ENCODE measurements at places on chromosomes 6 and 20.
A peak's percentile ranks its signal among the peaks of the same experiment; 100 is the strongest.

GRCh38 chr6:42889815-42890214 lies 10.4 kb downstream of the RPL7L1 start:
- peak; percentile 58 for DNase-seq

GRCh38 chr6:103326760-103327757 lies 1532.7 kb downstream of the HACE1 start:
- DNase-seq = no peak

GRCh38 chr6:20402092-20402341 lies 338 bp downstream of the E2F3 start:
- DNase-seq = peak; percentile 33

- DNase-seq = no peak
Observed at GRCh38 chr6:170030284-170030815, 260.5 kb downstream of the DLL1 start.

- no peak for DNase-seq
Observed at GRCh38 chr20:63316502-63316921, 23.5 kb downstream of the COL20A1 start.

DNA sequence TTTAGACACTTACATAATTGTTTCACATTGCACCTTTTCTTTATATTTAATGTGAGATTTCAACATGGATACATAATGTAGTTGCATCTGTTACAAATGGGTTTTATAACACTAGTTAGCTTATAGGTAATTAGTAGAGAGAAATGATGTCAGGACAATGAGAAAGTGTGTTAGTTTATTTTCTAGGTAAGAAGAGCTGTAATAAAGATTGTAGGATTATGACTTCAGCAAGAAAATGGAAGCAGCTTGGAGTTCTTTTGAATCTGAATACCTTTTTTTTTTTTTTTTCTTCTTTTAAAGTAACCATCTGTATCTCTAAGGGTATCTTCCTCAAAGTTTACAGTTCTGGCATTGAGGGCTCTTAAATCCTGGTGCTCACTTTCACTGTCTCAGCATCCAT lies 35.3 kb downstream of the CD2AP start:
- DNase-seq = no peak

DNA sequence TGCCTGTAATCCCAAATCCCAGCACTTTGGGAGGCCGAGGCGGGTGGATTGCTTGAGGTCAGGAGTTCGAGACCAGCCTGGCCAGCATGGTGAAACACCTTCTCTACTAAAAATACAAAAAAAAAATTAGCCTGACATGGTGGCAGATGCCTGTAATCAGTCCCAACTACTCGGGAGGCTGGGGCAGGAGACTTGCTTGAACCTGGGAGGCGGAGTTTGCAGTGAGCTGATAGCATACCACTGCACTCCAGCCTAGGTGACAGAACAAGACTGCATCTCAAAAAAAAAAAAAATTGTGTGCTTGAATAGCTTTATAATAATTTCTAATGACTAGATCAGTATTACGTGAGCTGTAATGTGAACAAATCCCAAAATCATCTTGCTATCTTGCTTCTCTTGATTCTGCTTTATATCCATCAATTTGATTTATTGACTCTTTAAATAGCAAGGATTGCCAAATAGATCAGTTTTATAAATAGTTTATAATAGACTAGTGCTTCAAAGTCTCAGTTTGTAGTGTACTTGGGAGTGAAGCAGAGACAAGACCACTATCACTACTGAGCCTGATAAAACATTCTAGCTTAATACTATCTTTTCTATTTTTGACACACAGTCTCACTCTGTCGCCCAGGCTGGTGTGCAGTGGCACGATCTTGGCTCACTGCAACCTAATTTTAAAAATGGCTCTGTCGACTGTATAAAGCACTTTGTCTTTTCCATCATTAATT lies 7.1 kb downstream of the AMD1 start:
- no peak for DNase-seq

DNA sequence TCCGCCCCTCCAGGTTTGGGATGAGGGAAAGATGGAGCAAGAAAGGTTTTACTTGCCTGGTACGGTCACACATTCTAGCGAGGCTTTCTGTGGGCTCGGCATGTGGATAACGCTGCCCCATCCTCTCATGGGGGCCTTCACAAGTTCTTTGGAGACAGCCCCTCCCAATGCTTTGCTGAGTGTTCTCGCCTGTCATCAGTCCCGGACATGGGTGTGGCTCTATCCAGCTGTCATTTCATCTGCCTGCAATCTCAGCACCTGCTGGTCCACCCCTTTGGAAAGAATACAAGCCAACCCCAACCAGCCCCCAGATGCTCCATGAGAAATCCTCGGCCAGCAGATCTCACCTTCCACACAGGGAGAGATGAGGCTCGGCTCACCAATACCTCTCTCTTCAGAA lies 30.3 kb upstream of the MDGA1 start:
- DNase-seq = no peak

- no peak for DNase-seq
Observed at GRCh38 chr6:156658966-156659821, 118.0 kb upstream of the ARID1B start.

- no peak for DNase-seq
Observed at GRCh38 chr6:107732461-107732860, 91.7 kb downstream of the SCML4 start.

- peak; percentile 29 for DNase-seq
Observed at GRCh38 chr6:149925974-149926777, 3.3 kb upstream of the RAET1G start.

DNA sequence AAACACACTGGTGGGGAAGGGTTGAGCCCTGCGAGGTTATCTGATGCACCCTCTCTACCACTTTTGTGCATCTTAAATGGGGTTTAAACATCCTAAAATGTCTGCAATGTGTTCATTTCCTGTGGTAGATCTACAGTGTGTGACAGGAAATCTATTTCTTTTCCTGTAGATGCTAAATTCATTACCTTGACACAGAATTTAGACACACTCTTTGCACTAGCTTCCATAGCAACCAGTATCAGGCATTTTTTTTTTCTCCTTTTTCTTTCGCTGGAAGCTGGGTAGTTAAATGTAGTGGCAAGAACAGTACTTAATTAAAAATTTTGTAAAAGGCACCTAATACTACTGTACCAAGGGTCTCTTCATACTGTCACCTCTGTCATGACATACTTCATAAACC lies 141.1 kb downstream of the RFPL4B start:
- DNase-seq = no peak

GRCh38 chr6:1801401-1801800 lies 191.7 kb downstream of the FOXC1 start:
- DNase-seq = no peak

- DNase-seq = no peak
Observed at GRCh38 chr6:139062932-139063646, 34.5 kb downstream of the ABRACL start.

DNA sequence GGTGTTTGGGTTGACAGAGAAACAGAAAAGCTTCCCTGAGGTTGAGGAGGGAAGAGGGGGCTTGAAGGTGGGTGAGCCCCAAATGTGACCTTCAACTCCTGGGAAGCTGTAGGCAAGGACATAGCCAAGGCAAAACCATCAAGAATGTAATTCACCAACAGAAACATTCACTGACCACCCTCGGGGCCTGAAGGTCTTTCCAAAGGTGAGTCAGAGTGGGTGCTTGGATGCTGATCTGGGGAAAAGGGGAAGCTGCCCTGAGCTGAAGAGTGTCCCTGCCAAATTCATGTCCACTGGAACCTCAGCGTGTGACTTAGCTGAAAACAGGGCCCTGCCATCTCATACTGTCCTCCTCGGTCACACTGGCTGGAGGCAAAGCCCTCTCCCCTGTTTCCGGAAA lies 234.2 kb upstream of the SULF2 start:
- DNase-seq = no peak

DNA sequence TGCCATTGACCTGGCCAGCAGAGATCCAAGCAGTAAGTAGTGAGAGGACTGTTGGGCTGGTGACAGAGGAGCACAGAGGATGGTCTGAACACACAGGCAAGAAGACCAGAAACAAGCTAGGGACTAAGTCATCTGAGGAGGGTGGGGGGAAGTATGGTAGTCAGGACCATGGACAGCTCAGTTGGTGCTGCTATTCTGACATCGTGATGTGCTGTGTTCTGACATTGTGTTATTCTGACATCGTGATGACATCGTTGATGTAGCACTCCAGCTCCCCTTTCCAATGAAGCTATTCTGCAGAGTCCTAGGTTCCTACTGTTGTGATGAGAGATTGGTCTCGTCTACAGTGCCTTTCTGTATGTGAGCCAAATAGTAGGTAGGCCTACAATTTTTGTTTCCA lies 28.7 kb downstream of the CFAP206 start:
- no peak for DNase-seq

- no peak for DNase-seq
Observed at GRCh38 chr6:108742041-108742440, 106.2 kb upstream of the ARMC2 start.

DNA sequence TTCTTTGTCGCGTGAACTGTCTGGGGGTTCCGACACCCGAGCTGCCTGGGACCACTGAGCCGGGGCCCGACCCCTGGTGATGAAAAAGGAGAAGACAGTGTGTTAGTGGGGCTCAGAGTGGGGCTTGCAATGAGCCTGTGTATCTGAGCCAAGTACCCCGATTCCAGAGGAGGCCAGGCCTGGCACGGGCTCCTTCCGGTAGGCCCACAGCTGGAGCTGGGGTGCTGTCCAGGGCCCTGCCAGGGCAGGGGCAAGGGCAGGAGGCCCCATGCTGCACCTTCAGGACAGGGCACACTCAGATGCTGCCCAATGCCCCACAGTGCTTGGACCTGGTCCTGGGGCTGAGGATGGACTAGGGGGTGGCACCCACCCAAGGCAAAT lies 89.4 kb downstream of the TAF4 start:
- DNase-seq = no peak

DNA sequence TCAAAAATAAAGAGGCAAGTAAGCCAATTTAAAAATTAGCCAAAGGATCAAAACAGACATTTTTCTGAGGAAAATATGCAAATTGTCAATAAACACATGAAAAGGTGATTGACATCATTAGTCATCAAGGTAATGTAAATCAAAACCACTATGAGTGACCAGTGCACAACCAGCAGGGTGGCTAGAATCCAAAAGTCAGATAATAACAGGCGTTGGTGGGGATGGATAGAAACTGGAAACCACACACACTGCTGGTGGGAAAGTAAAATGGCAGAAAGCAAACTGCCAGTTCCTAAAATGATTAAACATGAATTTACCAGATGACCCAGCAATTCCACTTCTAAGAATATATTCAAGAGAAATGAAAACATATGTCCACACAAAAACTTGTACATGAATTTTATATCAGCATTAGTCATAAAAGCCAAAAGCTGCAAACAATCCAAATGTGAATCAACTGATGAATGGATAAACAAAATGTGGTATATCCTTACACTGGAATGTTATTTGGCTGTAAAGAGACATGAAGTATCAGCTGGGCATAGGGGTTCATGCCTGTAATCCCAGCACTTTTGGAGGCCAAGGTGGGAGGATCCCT lies 74.8 kb upstream of the MBOAT1 start:
- no peak for DNase-seq

- DNase-seq = no peak
Observed at GRCh38 chr6:107491760-107492660, 2.1 kb downstream of the SOBP start.

DNA sequence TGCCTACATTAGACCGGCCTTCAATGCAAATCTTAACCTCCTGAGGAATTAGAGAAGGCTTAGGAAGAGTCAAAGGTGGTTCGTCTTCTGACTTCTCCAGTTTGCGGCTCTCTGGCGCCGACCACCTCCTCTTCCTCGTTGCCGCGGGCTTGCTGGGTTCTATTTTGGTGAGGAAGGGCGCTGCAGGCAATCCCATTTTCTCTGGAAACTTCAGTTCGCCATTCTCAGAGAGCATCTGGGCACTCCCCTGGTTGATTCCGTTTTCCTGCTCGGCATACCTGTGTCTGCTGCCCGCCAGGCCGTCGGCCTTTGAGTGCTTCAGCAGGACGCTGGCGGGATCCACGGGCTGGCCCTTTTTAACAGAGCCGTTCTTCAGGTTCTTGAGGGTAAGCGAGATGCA lies 67.9 kb downstream of the GMPR start:
- DNase-seq = no peak

DNA sequence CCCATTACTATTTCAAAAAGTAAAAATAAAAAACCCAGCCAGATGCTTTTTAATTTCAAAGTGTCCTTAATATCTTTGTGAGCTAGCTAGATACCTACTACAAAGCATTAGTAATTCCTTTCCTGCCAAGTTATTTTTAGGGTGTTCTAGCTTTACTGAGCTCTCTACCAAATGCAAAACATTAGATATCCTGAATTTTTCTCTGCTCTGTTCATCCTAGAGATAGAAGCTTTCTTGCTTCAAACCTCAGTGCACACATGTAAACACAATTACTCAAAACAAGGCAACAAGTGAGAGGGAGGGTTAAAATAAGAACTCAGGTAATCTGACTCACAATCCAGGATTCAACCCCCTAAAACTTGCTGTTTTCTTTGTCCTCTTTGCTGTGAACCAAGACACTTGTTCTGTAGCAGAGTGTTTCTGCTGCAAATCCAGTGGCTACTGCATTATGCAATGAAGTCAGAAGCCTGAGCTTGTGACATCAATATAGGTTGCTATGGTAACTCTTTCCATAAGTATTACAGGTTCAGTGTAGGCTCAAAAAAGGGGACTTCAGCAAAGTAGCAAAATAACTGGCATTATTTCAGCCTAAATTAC lies 72.6 kb upstream of the STXBP5 start:
- peak; percentile 6 for DNase-seq

DNA sequence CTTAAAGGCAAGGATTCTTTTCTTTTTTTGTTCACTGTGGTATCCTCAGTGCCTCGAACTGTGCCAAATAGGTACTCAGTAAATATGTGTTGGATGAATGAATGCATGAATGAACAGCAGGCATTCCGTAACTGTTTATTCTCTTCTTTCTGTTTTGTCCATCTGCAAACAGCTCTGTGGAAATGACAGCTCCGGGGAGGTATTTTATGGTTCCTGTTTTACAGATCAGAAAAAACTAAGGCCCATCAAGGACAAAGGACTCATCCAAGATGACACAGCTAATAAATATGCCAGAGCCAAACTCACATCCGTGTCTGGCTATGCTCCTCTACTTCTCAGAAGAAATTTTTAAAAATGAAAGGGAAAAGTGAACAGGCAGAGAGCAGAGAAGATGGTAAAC lies 21.0 kb downstream of the JPH2 start:
- DNase-seq = no peak

GRCh38 chr6:82006027-82006738 lies 241.4 kb downstream of the IBTK start:
- DNase-seq = no peak

DNA sequence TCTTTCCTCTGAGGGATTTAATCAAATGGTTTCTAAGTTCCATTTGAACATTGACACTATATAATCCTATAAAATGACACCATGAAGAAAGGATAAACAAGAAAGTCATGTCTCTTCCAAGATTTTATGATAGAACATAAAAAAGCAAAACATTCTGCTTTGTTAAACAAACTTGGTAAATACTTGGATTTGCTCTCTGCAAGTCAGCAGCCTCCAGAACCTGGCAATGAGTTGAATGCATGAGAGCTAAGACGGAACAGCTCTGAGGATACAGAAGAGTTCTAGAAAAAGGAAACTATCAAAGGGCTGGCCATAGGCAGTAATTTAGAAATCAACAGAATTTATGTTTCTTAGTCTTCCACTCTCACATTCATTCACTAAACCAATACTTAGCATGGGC lies 656.0 kb upstream of the ID4 start:
- no peak for DNase-seq
